ENCODE measurements at places on chromosomes 3 and 15.

DNA sequence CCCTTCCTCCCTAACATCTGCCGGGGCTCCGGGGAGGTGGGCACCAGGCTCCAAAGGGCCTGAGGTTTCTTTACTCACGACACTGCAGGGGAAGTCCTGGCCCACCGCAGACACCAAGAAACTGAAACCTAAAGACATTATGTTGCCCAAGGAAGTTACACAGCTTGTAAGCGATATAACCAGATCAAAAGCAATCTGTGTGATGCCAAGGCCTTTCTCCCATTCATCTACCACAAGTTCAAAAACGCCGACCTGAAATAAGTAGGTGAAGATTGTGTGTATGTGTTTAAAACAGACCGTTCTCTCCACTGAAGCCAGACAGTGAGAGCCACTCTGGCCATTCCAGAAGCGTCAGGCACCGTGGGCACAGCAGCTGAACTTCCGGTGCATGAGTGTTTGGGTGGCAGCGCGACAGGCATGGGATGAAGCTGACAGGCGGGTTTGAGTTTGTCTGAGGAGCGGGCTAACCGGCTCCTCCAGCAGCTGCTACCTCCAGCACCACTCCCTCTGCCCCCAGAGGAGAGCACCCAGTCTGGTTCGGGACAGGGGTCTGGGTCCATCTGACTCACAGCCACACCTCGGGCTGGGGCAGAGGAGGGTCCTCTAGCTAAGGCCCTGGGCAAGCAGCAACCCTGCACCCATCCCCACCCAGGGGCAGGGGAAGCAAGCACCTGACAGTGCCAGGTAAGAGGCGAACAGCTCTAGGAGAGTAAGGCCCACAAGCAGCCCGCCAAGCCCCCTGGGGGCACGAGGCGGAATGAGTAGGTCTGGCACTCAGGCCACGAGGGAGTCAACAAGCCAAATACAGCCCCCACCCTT lies 1.3 kb downstream of the TNK2 start:
- DNase-seq, result no peak

- DNase-seq, result no peak
Observed at GRCh38 chr3:171690281-171690680, 120.0 kb downstream of the PLD1 start.

GRCh38 chr3:147157631-147158030 lies 248.7 kb downstream of the ZIC4 start:
- DNase-seq, result no peak

DNA sequence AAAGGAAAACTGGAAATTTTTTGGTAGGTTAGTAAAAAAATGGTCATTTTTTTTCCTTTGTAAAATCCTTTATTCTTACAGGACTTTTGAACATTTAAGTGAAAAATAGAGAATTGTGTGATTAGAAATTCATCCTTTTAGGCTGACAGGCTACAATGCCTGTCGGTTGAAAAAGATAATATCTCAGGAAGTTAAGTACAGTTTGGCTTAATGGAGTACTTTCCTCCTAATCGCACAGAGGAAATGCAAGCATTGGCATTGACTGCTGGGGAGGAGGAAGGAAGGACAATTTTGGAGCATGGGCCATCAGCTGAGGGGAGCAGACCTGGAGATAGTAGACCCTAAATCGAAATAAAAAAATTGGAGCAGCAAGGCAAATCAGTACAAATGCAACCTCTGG lies 135.1 kb upstream of the ICE2 start:
- no peak for DNase-seq

GRCh38 chr15:41498657-41499056 lies 5.0 kb downstream of the ITPKA start:
- DNase-seq, result no peak

All from CMK (cell line).